ENCODE measurements at places on chromosomes 5 and 9.

- no peak for DNase-seq
Observed at GRCh38 chr5:133757396-133757945, 145.1 kb upstream of the FSTL4 start.

GRCh38 chr5:63483338-63483737, 478.9 kb downstream of the HTR1A start:
- DNase-seq: no peak

GRCh38 chr9:109604781-109605180, 106.7 kb upstream of the PTPN3 start:
- no peak for DNase-seq

GRCh38 chr5:140840978-140841962, at the start of gene PCDHA8:
Gene PCDHA8 (plus strand): TSS chr5:140841187. CDS start chr5:140841322, 135 bp downstream.
- no peak for DNase-seq

- DNase-seq: no peak
Observed at GRCh38 chr5:53448851-53449250, 31.6 kb upstream of the FST start.

GRCh38 chr9:89842267-89842768, 237.5 kb downstream of the GADD45G start:
- DNase-seq: peak; percentile 95

DNA sequence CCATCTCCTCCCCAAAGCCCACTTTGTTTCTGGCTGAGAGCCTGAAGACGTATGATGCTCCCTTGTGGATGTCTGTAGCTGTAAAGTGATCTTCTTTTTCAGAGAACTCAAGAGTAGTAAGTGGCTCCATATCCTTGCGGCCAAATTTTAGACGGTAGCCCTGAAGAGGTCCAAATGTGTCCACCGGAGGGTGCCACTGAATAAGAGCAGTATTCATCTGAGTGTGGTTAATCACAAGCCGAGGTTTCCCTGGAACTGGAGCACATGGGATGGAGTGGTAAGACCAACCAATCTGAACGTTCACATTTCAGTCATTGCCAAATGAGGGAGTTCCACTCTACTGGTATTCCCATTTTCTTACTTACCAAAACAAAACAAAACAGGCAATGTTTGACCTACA, 686.5 kb upstream of the DMAC1 start:
- peak; percentile 41 for DNase-seq

DNA sequence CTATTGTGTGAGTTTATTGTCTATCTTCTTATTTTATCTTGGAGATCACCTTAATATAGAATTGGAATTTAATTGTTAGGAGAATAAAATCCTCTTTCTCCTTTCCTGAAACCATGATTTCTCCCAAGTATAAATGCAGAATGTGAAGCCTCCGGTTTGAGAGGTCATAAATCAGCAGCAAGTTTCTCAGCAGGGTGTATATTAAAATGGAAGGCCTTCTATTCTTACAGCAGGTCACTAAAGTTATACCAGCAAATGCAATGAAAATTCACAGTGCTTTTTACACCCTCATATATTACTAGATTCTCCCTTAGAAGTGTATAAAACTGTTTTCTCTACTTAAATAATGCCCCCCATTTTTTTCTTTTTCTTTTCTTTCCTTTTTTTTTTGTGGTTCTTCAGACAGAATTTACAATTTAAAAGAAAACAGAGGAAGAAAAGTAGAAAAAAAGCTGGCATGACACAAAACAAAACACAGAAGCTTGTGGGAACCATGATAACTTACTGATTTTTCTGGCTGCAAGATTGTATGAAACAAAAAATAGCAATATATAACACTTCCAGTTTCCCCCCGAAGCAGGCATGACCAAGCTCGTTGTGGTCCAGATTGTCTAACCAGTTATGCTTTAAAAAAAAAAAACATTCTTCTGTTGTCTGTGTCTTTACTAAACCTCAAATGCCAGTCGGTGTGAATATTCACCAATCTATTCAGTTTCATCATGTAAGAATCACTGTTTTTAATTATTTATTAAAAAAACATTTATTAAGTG, 211.2 kb downstream of the RAB3C start:
- no peak for DNase-seq

DNA sequence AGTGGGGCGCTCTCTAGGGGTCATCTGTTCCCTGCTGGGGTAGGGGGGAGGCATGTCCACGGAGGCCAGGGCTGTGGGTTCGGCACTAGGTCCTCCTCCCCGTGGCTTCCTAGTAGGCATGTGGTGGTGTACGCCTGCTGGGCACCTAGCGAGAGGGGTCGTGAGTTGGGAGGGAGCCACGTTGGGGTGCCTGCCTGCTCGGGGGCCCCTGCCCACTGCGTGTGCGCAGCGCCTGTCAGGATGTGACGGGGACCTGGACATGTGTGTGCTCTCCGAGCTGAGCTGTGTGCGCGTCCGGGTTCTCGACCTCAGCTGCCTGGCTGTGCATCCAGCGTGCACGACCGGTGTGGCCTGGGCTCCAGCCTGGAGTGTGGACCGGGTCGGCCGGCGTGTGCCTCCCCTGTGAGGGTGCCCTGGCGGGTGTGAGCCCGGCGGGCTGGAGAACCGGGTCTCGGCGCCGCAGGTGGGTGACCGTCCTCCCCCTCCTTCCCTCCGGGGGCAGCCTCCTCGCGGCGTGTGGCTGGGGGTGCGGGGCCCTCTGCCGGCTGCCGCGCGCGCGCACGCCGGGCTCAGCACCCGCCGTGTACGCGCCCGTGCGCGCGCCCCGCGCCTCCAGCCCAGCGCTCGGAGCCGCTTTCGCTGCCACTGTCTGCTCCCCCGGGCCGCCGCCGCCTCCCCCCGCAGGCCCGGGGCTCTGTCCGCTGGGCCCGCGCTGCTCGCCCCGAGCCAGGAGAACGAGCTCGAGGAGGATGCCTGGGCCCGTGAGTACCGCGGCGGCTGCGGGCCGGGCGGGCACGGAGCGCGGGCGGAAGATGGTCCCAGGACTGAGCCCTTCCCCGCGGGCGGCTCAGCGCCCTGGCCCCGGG, at the start of gene PRR7:
PRR7 (plus strand) TSS at position 615 of the 866 bp plus-strand sequence. CDS start 8,254 bp downstream, outside the sequence.
- peak; percentile 57 for DNase-seq

DNA sequence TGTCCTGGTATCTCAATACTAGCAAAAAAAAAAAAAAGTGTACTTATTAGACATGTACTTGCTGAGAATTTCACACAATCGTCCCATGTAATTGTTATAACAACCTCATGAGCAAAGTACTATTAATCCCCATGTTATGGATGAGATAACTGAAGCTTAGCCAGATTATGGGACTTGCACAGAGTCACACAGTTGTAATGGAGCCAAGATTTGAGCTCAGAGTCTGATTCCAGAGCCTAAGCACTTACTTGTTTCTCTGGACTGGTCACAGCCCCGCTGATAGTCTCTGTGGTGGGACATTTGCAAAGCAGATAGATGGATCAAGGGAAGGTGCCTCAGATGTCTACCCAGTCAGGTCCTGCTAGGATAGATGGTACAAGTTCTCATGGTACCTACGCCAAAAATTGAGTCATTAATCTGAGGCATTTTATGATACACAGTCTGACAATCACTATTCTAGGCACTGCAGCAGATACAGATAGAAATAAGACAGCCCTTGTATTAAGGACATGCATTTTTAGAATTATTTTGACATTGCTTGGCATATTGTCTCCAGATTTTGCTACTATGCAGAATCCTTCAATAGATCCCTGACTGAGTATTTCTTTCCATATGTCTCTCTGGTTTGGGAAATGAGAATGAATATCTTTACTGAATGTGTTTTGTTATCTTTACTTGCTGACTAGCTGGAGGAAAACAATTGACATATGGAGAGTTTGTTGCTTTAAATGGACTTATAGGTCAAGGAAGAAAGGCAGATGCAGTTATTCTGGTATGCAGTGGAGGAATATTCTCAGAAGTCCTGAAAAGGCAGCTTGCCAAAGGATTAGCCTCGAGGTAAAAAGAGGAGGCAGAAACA, 149.5 kb downstream of the ADAMTSL1 start:
- DNase-seq: no peak

GRCh38 chr5:74281166-74281565, 359.4 kb downstream of the ENC1 start:
- no peak for DNase-seq

Measured in small intestine (tissue), 16 donors.